ENCODE measurements at places on chromosomes 16 and 17.

DNA sequence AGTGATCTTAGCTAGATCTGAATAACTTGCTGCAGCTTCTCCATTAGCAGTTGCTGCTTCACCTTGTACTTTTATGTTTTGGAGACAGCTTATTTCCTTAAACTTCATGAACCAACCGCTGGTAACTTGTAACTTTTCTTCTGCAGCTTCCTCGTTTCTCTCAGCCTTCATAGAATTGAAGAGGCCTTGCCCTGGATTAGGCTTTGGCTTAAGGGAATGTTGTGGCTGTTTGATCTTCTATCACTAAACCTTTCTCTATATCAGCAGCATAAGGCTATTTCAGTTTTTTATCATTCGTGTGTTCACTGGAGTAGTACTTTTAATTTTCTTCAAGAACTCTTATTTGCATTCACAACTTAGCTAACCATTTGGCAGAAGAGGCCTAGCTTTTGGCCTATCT lies 21.5 kb upstream of the TMEM92 start:
- DNase-seq: no peak

DNA sequence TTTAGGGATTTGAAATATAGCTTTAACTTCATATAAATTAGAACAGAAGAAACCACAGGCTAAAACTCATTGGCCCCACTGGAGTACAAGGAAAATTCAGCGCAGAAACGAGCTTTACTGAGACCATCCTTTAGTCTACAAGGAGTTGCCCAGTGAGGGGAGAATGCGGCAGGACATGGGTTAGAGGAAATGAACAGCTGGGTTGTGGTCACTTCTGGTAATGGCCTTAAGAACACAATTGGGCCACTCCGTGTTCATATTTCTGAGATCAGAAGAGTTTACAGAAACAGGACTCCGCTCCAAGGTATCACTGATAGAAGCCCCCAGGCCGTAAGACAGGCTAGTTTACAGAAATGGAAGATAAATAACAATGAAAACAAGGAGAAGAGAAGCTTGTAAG lies 188.3 kb downstream of the ZFHX3 start:
- no peak for DNase-seq

DNA sequence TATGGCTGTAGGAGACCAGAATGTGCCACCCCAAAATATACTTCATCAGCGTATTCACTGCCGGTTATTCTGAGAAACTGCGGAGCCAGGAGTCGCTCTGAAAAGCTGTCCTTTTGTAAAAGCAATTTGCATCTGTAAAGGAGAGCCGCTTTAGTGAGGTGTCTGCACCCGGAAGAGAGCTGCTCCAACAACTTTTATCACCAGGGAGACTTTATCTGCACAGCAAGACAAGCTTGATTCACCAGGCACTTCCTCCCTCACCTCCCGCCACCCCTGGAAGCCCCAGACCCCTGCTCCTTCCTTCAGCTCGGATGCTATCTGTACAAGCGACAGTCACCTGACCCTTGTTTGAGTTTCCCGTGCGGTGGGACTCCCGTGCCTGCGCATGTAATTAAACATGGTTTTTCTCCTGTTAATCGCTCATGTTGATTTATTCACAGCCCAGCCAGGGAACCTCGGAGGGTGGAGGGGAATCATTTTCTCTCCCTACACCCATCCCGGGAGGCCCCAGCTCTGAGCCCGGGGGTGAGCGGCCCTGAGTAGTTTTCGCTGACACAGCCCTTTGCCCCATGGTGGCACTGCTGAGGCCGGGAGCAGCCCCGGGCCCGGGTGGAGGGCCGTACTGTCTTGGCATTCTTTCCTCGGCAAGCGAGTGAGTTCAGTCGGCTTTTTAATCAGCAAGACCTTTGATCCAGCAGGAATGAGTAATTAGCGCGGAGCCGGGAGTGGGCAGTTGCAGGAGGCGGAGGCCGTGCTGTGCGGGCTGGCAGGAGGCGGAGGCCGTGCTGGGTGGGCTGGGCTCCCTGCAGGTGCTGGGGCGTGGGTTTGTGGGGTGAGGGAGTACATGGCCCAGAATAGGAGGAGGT lies 222.7 kb upstream of the CIBAR2 start:
- no peak for DNase-seq

DNA sequence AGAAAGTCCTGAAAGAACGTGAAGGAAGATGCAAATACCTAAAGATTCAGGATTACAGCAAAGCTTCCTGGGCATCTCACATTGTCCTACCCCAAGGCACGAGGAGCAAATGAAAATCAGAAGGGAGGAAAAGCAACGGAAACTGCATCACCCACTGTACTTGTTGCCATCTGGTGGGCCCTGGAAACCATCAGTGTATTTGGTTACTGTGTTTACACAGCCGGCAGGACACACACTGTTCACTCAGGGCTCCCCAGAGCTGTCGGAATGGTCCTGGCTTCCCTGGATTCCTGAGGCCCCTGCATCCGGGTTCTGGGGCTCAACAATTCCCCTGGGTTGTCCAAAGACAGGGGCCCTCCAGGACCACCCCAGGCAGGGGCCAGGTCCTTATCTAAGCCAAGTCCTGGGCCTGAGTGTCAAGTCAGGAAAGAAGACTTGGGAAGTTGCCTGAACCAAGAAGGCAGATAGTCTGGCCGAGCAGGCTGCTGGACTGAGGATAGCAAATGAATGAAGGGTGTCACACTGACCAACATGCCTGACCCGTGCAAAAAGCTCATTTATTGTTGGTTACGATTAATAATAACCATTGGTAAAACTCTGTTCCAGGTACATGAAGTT lies 52.8 kb downstream of the SOX9 start:
- DNase-seq: no peak

GRCh38 chr17:61369751-61370150 lies 29.9 kb upstream of the TBX2 start:
- no peak for DNase-seq

GRCh38 chr17:39818358-39819000 lies 45.6 kb downstream of the IKZF3 start:
- no peak for DNase-seq

- DNase-seq: no peak
Observed at GRCh38 chr16:23496821-23497542, 13.3 kb downstream of the GGA2 start.

DNA sequence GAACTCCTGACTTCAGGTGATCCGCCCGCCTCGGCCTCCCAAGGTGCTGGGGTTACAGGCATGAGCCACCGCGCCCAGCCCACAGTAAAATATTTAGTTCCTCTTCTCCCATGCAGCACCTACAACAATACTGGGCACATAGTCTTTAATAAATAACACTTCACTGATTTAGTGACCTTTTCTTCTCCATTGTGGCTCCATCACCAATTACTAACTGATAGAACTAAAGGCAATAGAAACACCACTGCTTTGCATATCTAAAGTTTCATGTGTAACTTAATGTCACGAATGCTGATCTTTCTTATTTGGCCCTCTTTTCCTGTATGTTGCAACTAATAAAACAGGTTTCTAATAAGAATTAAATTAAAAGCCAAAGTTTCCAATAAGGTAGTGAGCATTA lies 38.9 kb downstream of the TRIM37 start:
- DNase-seq: no peak

DNA sequence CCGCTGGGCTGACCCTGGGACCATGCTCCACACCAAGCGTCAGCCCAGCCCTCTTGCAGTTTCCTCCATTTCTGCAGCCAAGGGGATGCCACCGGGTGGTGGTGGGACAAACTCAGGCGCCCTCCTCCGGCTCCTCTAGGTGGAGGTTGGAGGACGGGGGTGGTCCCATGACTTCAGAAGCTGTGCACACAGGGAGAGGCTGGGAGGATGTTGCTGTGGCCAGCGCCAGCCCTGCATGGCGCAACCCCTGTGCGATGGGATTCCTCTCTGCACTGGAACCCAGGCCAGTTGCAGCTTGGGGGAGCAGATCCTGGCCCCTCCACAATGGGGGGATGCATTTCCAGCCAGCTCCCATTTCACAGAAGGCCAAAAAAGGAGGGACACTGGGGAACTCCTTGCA lies 246.5 kb downstream of the C16orf95 start:
- DNase-seq: no peak

DNA sequence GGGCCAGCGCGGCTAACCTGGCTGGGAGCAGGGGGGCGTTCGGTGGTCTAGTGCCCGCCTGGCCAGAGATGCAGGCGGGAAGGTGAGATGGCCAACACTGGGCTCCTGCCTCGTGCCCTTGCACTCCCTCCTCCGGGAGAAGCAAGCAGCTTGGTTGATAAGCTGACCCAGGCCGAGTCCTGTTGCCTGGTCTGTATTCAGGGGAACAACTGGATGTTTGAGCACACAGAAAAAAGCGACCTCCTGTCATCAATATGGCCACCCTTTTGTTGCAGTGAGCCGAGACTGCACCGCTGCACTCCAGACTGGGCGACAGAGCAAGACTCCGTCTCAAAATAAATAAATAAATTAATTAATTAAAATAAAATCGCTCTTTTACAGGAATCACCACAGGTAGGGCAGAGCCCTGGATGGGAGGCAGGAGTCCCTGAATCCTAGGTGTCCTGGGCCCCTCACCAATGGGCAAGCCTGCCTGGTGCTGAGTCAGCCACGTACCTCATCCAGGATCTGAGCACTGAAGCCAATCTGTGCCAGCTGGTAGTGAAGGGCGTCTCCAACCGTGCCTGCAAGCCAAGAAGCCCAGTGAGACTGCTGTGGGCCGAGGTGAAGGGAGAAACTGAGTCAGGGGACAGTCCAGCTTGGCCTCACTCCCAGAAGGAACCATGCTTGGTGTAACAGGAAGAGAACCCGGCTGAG lies 31.8 kb downstream of the HASPIN start:
- no peak for DNase-seq

GRCh38 chr17:30970831-30971567 lies at the start of gene RNF135:
TSS of gene RNF135 (plus strand) at chr17:30971039. CDS start at chr17:30971074, 35 bp downstream.
- peak; percentile 55 for DNase-seq

DNA sequence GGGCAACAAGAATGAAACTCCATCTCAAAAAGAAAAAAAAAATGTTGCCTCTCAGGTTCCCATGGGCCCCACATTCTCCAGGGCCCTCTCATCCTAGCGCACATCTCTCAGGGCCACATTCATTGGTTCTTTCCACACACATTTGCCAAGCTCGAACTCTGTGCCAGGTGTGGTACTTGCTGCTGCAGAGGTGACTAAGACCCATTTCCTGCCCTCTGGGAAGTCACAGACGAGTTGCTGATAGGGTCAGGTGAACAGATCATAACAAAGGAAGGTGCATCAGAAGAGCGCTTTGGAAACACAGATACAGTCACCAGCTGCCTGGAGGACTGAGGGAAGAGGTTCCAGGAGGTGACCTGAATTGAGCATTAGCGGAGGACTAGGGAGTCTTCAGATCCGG lies 1.0 kb downstream of the GSDMA start:
- DNase-seq: no peak

DNA sequence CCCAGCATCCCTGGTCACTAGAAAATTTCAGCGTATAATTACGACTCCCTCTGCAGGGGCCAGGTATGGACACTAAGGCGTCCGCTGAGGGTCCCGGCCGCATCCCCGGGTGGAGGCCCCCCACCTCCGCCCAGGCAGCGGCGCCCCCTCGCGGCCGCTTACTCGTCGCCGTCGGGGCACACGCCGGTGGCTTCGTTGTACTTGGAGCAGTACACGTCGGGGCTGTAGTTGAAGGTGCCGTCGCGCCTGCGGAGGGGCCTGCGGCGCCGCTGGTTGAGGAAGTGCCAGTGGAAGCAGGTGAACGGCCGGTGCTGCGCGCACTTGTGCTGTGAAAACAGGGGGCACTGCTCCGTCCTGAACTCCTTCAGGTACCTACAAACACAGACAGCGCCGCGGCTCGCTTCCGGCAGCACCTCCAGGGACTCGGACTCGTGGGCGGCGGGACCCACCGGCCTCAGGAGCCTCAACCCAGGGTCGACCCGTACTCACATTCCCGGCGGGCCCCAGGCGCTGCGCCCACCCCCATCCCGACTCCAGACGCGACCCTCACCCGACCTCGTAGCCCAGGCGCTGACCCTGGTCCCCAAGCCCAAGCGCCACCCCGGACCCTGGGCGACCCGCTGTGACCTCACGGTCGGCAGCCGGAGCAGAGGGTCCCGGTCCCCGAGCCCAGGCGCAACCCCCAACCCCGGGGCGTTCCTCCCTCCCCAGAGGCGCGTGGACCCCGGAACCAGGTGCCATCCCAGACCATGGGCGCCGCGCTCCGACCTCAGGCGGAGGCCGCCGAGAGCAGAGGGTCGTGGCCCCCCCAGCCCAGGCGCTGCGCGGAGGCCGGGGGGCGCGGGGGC lies 596 bp downstream of the UNKL start:
- DNase-seq: no peak

GRCh38 chr17:69558796-69559195 lies 144.3 kb downstream of the MAP2K6 start:
- no peak for DNase-seq

GRCh38 chr17:6456321-6456720 lies 12.1 kb downstream of the PIMREG start:
- DNase-seq: no peak

DNA sequence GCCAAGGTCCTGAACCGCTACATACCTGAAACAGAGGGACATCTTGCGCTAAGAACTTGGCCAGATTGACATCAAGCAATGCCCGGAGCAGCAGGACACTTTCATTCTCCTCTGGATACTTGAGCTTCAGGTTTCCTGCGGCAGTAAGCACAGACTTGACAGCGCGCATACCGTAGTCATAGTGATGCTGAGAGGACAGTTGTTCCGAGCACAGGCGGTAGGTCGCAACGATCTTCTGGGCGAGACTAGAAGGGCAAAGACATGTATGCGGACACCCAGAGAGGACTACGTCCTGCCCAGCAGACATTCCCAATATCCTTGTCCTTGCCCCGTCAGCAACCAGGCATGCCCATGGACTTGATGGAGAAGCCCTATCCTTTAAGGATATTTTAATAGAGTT lies 112.9 kb downstream of the DNAH3 start:
- no peak for DNase-seq

- DNase-seq: no peak
Observed at GRCh38 chr16:29024278-29024677, 39.4 kb downstream of the LAT start.

DNA sequence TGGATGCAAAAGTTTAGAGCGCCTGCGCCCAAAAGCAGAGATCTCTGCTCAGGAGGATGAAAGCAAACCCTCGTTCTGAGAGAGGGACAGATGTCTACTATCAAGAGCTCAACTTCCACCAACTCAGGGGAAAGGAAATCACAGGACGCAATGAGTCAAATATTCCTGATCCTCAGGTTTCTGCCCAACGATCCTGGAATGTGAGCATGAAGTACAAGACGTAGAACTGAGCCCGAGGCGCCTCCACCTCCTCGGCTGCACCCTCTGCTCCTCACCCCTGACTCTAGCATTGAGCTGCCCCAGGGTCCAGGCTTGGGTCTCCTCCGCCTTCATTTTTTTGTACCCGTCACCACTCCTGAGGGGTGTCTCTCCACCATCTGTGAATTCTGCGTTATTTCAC lies 15.4 kb downstream of the IFT140 start:
- no peak for DNase-seq

- DNase-seq: no peak
Observed at GRCh38 chr16:62213763-62214162, 177.5 kb upstream of the CDH8 start.

- DNase-seq: no peak
Observed at GRCh38 chr16:4382795-4383357, 11.2 kb downstream of the VASN start.

DNA sequence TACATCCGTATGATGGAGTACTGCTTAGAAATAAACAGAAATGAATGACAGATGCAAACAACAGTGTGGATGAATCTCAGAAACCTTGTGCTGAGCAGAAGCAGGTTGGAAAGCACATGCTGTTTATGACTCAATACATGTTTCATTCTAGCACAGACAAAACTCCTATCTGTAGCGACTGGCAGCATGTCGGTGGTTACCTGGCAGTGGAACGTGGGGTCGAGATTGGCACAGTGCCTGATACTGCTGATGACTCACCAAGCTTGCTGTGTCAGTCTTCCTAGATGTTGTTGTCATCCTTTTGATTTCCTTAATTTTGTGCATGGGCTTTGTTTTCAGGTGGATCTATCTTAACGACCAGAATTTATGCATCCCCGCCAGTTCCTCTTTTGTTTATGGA lies 62.1 kb downstream of the GAN start:
- no peak for DNase-seq
